ENCODE measurements at places on chromosomes 12 and 14.
A peak's percentile ranks its signal among the peaks of the same experiment; 100 is the strongest.

DNA sequence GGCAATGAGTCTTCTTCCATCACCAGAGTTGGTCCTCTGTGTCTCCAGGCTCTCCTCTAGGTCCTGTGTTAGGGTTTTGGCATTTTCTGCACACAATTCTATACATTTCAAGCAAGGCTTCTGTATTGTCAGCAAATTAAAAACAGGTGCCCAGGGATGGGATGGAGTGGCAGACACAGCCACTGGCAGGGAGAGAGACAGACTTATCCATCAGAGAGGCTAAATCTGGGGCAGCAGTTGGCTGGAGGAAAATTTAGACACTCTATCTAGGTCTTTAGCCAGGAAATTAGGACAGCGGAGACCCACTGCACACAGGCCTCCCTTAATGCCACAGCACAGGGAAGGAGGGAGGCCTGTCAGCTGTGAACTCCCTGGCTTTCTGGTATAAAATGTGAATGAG, 20.2 kb downstream of the PLEKHD1 start:
- DNase-seq = no peak

DNA sequence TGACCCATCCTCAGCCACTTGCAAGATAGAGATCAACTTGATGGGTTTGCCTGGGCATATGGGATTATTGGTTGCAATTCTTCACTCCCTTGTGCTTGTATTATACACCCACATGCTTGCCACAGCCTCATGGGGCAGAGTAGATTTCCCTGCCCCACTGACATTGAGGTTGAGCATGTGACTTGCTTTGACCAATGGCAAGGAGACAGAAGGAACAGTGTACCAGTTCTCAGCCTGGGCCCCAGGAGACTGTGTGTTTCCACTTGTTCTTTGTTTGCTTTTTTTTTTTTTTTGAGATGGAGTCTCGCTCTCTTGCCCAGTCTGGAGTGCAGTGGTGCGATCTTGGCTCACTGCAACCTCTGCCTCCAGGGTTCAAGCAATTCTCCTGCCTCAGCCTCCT, 31.8 kb downstream of the CALM1 start:
- DNase-seq = no peak

- DNase-seq = no peak
Observed at GRCh38 chr14:100604121-100604501, 16.9 kb upstream of the BEGAIN start.

- DNase-seq = no peak
Observed at GRCh38 chr12:102633981-102634605, 153.7 kb upstream of the IGF1 start.

- DNase-seq = no peak
Observed at GRCh38 chr12:113949321-113950305, 16.5 kb downstream of the RBM19 start.

DNA sequence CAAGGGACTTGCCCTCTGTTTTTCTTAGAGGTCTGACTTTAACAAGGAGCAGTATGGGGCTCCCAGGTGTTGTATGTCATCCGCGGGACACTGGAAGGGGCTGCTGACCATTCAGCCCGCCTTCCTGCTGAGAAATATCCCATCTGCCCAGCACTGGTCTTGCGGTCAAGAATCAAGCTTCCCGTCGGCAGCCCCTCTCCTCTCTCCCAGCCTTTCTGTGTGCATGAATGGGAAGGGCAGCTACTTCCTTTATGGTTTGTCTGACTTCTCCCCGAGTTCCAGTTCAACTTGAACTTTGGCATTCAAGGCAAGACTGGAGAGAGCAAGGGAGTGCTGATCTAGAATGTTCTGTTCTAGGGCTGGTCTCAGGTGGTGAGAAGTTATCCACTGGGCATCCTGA, 51.5 kb downstream of the PSMA6 start:
- DNase-seq = no peak

- no peak for DNase-seq
Observed at GRCh38 chr12:2345902-2346301, 293.1 kb downstream of the CACNA1C start.

- no peak for DNase-seq
Observed at GRCh38 chr12:57342207-57342691, 88.6 kb downstream of the R3HDM2 start.

GRCh38 chr12:11227373-11227772, 40.6 kb upstream of the TAS2R42 start:
- no peak for DNase-seq

DNA sequence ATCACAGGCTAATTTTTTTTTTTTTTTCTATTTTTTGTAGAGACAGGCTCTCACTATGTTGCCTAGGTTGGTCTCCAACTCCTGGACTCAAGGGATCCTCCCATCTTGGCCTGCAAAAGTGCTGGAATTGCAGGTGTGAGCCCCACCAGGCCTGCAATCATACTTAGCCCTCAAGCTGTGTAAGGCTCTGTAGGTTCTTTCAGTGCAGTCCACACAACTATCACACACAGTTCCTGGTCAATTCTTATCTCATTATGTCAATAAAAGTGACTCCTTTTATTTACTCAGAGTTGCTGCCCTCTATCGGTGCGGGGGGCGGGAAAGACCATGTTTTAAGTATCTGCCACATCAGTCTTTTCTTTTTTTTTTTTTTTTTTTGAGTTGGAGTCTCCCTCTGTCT, 29.0 kb downstream of the SLC2A3 start:
- no peak for DNase-seq

GRCh38 chr14:95040708-95041476, 116.4 kb downstream of the DICER1 start:
- no peak for DNase-seq

DNA sequence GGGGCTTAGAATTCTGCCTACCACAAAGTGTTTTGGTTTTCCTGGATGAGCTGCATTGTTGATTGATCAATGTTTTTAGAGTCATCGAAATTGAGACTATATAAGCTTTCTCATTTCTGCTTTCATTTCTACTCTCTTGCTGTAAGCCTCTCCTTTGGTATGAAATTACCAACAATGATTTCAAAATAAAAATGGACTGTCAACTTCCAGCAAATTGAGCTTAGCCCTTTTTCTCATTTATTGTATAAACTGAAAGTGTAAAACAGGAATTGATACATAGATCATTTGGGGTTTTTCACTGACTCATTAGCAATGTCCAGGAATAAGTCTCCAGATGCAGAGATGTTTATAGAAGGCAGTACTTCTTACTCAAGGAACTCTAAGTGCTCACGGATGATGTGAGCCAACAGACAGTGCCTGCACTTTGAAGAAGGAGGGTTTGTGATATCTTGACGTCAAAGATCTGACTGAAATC, 20.0 kb upstream of the PCNX1 start:
- DNase-seq = peak; percentile 23

DNA sequence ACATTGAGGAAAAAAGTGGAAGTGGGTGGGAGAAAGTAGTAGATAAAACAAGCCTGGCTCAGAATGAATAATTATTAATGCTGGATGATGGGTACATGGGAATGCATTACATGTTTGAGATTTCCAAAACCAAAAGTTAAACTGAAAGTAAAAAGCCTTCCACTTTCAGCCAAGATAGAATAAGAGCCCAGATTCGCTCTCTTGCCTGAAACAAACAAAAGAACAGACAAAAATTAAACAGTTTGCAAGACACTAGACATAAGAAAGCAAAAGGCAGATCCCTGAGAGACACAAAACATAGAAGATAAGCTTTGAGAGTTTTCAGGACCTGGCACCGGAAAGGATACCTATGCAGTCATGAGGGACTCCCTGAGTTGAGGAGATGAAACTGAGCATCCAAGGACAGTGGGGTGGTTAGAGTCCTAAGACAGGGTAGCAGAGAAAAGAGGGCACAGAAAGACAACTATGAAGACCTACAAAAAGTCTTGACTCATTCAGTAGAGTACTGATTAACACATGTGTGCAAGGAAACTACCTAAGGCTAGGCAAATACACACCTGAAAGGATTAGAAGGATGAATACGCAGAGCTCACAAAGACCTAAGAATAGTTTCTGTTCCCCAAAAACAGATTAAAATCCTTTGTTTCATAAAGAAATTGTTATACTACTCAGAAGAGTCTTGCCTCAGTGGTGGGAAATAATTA, 54.1 kb downstream of the CEP83 start:
- DNase-seq = no peak

DNA sequence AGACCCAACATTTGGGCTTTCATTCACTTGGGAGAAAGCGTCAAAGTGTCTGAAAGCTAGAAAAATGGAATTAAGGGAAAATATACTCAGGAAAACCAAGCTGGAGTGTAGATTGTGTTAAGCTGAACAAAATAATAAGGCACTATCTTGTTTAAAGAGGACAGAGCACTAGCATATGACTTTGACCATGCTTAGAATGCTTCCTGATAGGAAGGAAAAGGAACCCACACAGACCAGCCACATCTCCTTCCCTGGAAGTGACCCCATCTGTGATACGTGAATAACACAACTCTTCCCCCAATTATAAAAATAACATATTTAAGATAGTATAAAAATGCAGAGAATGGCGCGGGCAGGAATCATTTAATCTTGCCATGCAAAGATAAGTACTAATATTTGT, 94.7 kb upstream of the BCL2L14 start:
- no peak for DNase-seq

GRCh38 chr12:74535536-74535935, 2.1 kb upstream of the ATXN7L3B start:
- DNase-seq = no peak

GRCh38 chr14:34250959-34251358, 211.1 kb downstream of the SPTSSA start:
- no peak for DNase-seq

DNA sequence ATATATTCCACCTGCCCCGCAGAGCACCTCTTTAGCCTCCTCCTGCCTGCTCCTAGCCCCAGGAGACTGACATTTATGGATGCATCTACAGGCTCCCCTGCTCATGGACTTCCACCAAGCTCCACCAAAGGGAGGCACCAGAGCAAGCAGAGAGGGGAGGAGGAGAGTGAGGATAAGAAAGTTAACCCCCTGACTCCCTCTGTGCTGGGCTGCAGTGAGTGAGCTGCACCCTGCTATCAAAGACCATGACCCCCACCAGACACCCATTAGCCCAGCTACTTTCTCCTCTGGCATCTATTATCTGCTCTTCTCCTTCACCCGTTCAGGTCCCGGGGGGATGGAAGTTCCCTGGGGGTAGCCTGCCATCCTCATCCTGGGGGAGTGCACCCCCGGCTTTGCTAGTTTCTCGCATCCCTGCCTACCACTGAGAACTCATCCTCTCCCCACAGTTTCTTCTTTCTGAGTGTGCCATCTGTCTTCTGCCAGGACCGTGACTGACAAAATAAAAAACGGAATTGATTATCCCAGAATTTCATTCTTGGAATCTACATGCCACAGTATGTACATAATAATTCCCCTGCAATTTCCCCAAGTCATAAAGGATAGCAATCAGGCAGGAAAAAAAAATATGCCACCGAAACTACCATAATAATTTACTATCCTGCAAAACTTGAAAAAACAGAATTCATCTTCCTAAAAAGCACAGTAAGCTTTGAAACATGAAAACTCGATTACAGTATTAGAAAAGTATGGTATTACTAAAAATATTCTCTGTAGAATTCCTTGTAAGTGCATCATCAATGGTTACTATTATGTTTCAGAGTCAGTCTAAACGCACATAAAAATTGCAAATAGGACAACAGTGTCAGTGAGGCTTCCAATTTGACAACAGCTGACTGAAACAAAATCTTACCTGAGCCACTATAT, 45.2 kb downstream of the FOXN3 start:
- no peak for DNase-seq

GRCh38 chr12:121239351-121240061, 29.6 kb downstream of the P2RX4 start:
- DNase-seq = peak; percentile 22

- DNase-seq = no peak
Observed at GRCh38 chr14:61064210-61064609, 83.2 kb downstream of the SLC38A6 start.

- no peak for DNase-seq
Observed at GRCh38 chr12:63995512-63995911, 151.0 kb downstream of the SRGAP1 start.

- DNase-seq = no peak
Observed at GRCh38 chr14:67428501-67429031, 16.6 kb upstream of the PLEK2 start.

GRCh38 chr12:25001311-25001710, 52.4 kb upstream of the BCAT1 start:
- no peak for DNase-seq

- no peak for DNase-seq
Observed at GRCh38 chr12:52053536-52054209, 2.4 kb downstream of the NR4A1 start.

DNA sequence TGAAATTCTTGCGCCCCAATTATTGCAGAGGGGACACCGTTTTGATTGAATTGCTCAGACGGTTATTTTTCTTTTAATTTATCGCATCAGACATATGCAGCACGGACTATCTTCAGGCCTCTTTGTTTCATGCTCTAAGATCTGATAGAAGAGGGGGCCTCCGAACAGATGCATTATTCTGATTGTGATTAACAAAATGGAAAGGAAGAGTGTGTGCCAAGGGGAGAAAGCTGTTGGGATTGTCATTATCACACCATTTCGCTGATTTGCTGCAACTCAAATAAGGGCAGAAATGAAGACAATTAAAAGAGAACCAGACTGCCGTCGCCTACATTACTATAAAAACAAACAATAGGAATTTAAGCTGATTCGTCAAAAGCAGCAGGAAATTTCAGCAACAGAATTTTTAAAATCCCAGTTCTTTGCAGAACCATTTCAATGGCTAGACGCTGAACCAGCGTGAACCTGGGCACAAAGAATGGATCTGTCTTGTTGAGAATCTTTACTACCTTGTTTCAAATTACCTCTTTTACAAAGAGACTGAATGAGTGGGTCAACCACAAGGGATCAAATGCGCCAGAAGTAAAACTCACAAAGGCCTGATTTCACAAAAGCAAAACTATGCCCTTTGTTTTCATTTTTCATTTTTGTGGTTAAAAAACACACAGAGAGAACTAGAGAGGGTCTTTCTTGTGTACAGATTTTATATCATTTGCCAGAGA, 30.6 kb downstream of the TMEM132D start:
- no peak for DNase-seq

DNA sequence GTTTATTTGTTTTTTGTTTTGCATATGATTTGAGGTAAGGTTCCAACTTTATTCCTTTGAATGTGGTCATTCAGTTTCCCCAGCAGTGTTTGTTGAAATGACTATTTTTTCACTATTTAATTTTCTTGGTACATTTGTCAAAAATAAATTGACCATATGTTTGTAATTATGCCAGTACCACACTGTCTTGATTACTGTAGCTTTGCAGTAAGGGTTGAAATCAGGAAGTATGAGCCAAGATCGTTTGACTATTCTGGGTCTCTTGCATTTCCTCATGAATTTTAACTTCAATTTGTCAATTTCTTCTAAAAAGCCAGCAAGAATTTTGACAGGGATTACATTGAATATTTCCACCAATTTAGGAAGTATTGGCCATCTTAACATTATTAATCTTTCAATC, 199.3 kb upstream of the PPFIA2 start:
- no peak for DNase-seq

DNA sequence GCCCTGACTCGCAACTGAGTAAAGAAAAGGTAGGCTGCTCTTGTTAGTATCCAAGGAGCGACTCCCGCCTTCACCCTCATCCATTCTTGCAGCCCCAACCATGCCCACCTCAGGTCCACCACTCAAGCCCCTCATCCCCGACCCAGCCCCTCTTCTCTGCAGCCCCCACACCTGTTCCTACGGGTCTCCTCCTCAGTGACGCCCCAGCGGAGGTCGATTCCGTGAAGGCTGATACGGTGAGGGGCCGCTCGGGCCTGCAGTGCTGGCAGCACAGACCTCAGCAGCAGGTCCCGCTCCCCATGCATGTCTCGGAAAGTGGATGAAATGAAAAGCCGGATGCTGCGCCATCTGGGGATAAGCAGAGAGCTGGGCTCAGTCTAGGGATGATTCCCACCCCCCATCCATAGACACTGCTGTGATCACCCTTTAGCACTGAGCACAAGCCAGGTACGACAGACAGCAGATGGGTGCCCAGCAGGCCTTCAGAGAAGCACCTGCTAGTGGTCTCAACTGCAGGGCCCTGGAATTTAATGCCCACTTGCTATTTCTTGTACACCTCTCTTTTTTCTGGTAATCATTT, 26.9 kb downstream of the TEP1 start:
- DNase-seq = no peak
